Thymus (tissue), 14 donors: ENCODE measurements at places on chromosomes 7 and 10.

DNA sequence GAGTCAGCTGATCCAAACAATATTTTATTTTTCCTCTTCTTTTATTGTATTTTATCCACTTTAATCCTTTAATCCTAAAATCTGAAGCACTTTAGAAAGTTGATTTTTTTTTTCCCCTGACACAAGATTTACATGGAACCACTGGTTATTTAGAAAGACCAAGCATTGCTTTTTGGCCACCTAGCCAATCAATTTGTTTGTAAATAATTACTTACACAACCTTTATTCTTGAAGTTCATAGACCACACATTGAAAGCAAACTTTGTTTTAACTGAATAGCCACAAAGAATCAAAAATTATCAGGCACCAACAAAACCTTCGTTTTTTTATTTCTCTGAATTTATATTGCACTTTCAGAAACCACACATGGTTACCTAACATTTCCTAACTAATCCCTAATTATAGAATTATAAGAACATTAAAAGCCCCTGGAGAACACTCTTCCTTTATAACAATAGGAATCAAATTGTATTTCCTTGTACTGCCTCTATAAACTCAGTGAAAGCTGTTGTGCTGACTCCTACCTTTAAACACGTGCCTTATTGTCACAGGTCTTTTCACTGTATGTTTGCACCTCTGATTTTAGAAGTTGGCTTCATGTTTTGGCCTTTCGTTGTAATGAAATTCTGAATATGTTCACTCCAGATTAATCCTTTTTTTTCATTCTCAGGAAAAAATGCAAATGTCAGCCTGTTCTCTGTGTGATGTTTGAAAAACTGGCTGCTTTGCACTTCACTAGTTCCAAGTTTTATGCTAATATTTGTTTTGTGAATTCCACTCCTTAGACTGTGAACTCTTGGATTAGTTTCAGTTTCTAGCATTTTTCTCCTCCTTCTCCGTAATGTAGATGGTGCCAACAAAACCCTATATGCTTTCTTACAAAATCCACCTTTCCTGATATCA, 1511.9 kb downstream of the REEP3 start:
- DNase-seq = no peak

GRCh38 chr7:8549046-8549445, 115.6 kb downstream of the NXPH1 start:
- no peak for DNase-seq

DNA sequence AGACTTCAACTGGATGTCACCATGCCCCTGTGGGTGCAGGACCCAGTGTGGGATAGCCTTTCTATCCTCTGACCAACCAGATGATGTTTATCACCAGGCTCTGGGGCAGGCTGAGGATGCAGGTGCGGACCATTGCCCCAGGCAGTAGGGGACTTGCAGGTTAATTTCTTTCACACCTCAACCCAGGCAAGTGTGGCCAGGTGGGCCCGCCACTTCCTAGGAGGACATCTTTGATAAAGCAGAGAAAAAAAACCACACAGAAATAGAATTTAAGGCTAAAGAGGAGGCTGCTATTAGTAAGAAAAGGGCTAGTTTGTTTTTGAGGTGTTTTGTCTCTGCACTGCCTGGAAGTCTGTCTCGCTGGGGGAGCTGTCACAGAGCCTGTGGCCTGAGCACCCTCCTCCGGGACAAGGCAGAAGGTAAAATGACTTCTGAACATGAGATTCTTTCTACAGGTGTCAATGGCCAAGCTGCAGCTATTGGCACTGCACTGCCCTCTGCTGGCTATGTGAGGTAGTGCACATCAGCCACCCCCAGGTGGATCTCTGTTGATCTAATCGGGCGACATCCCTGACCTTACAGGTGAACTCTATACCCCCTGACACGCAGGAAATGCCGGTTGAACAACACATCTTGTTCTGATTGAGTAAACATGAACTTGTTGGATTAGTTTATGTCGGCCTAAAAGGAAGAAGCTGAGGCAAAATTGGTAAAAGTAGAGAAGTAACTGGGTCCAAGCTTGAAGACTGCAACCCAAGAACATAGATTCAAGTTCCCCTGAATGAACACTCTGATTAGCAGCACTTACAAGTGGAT, 21.0 kb downstream of the UPP1 start:
- DNase-seq = peak; percentile 66

DNA sequence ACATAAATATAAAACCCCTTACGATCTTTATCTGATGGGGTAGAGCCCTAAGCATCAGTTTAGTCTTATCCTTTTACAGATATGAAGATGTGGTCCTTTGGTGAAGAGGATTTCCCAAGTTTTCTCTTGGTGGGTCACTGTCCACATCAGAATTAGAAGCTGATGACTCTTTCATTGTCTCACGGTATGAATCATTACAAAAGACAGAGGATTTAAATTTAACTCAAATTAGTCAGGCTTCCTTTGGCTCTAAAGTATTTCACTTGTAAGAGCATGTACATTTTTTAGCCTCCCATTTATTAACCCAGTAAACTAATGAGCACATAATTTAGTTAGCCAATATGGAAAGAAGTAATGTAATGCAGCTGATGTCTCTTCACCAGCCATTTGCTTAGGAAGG, 49.9 kb upstream of the TMEM26 start:
- DNase-seq = no peak

DNA sequence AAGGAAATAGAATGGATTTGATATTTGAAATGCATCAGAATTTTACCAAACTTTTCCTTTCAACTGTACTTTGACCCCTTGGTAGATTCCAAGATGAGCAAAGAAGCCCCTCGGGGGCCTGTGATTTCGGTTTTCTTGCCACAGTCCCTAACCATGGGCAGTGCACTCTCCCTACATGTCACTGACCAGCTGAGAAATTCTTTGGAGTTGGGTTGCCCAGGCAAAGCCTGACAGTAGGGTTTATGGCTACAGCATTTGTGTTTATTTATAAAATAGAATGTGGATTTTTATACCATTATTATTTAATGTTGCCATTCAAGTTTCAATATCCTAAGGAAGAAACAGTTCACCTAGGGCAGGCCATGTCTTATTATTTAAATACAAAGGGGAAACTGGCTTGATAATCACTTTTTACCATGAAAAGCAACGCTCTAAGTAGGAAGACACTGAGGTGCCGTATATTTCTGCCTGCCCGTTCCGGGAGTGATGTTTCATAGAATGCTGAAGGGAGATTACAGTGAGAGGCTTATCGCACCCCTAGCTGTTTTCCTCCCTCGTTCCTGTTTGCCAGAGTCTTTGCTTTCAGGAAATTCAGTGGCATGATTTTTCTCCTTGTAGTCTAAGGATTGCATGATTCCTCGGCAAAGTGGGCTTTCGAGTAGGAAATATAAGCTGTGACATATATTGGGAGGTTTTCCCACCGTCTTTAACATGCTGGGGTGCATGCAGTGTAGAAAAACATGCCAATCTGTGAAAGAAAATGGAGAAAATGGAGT, 35.8 kb downstream of the WIPF3 start:
- DNase-seq = no peak

GRCh38 chr7:41694495-41694894, 8.4 kb downstream of the INHBA start:
- DNase-seq = no peak

DNA sequence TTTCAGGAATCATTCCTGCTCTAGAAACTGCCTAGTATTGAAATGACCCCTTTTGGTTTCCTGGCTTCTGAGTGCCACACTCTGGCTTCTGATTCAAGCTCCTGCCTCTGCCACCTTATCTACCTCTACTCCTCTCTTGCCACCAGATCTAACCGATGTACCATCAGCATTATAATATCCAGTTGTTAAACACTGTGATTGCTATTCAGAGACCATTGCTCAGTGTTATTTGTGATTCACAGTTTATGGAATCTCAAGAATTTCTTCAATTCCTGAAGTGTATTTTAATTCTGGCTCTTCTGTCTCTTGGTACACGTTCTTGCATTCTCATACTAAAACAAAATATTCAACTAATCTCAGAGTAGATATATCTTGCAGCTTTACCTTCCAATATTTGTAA, 88.7 kb downstream of the DYNC1I1 start:
- DNase-seq = no peak

GRCh38 chr10:121096617-121097431, 245.7 kb downstream of the WDR11 start:
- DNase-seq = no peak

GRCh38 chr10:107856047-107856315, 691.5 kb upstream of the SORCS1 start:
- DNase-seq = no peak

DNA sequence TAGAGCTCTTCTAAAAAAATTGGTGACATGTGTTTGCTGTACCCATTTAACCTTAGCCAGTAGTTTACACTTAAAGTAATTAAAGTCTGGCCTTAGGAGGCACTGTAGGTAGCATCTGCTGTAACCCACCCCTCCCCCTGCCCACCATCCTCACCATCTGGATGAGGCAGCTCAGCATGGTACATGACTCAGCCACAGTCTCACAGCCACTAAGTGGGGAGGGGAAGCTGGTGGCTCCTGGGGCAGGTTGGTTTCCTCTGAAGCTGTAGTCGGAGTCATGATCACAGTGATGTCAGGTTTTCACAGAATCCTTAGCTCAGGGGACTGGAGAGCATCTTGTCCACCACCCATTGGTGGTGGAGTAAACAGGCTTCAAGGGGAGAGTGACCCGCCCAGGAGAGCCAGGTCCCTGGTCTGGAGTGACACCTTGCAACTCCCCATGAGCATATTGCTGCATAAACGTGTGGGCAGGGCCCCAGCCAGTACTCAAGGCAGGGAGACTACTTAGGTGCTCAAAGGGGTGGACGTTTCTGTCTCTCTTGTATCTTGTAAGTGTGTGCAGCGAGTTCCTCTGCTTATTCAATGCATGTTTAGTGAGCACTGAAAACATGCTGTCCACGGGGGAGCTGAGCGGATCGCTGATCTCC, 125.9 kb downstream of the GRK5 start:
- DNase-seq = peak; percentile 62

DNA sequence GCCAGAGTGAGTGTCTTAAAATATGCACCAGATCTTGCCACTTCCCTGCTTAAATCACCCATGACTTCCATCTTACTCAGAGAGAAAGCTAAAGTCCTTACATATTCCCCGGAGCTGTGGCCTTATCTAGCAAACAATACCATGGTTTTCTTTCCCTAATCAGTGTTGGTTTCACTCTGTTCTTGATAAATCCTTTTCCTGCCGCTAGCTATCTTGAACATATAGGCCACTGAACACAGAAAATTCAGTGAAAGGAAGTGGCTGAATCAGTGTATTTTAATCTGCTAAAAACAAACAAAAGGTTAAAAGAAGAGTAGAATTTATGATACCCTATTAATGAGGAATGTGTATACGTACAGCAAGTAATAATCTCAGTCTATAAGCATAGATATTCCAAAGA, 42.0 kb upstream of the JAZF1 start:
- DNase-seq = no peak

GRCh38 chr10:61475449-61475873, 22.3 kb upstream of the TMEM26 start:
- DNase-seq = no peak

DNA sequence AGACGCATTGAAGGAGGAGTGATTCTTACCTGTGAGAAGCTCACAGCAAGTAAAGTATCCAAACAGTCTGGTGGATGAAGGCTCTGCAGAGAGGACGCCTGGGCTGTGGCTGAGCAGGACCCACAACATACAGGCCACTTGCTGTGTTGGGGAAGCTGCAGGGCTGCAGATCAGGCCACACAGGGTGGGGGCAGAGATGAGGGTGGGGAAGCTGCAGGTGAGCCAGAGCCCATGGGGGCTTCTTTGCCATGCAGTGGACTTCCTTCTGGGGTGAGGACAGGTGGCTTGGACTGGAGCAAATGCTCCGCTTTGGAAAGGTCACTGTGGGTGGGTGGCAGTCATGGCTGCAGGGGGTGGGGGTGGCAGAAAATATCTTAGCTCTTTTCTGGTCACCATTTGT, 214.8 kb downstream of the GLRX3 start:
- no peak for DNase-seq

DNA sequence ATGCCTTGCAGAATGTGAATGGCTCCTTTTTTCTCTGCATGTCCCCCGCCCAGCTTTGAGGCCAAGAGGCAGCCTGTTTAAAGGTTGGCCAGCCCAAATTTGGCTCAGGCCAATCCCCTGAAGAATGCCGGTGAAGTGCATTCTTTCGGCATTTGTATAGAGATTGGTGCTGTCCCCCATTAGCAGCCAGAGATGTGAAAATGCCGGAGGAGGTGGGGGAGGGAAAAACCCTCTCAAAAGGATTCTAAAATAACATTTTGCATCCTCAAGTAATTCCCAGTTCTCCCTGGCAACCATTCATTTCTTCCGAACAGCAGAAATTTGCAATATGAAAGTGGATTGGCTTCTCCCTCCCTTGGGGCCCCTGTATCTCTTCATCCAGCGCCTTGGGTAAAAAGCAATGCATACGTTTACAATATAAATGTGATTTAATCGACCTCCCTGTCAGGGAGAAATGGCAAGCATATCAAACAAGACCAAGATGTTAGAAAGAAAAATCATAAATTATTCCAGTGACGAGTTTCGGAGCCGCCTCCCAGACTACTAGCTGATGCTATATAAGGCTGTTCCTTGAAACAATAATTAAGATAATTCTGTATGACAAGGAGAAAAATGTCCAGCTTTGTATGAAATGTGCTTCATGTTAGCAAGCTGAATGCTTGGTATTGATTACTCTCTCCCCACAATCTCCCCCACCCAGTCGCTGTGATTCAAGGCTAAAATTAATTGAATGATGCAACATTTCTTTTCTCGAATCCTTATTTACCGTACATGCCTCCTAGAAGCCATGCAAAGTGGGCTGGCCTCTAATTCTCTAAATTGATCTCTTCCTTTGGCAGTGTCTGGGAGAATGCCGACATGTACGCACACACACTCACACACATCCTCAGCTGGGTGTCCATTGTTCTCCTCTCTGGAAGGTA, 323.7 kb downstream of the RPS24 start:
- no peak for DNase-seq

- DNase-seq = no peak
These were observed 2.3 kb upstream of the FUOM start for GRCh38 chr10:133359972-133360610.

DNA sequence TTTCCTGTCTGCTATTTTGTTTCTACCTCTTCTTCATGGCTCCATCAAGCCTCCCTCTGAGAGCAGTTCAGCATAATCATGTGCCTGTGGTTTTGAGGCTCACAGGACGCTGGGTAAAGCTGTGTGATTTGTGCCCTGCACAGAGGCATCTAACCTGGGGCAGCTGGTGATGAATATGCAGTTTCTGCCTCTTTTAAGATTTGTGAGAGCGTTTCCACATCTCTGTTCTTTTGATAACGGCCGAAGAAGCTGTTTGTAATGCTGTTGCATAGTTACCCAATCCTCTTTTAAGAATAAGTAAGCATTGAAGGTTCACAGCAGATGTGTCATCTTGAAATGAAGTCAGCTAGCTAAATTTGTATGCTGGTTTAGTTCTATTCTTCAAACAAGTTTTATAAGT, 45.2 kb downstream of the PNLIPRP3 start:
- DNase-seq = no peak

GRCh38 chr10:15856328-15857015, 3.8 kb downstream of the MINDY3 start:
- no peak for DNase-seq

DNA sequence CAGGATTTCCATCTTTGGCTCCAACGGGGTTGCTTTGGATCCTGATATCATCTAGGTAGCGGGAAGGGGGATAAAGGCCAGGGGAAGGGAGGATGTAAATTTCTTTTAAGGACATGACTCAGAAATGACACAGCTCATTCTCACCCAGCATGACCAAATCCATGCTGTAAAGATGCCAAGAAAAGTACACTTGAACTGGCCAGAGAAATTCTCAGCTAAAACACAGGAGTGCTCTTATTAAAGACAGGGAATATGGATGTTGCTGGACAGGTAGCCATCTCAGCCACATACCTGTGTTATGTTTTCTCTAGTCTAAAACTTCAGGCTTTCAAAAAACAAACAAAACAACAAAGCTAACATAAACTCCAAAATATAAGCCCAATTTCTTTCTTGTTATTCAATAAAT, 68.3 kb downstream of the NAMPT start:
- no peak for DNase-seq

- DNase-seq = no peak
These were observed 26.6 kb downstream of the AMZ1 start for GRCh38 chr7:2714636-2715035.
